ENCODE measurements at places on chromosomes 16 and 17. TPM values are rescaled to one million over a fixed set of nuclear protein-coding genes. Genes with fewer than 3 reads are reported as not detected.

GRCh38 chr17:72613396-72613795, 479.1 kb downstream of the SLC39A11 start:
- H3K4me3 ChIP-seq = no peak overlapping the region
- no peaks in the 10 kb centered on the region for H3K36me3 ChIP-seq
- H3K4me1 ChIP-seq = no peaks in the 10 kb centered on the region
- DNase-seq = no peak

- no peak for DNase-seq
- no peaks in the 10 kb centered on the region for H3K27me3 ChIP-seq
Observed at GRCh38 chr17:42818379-42818778, 5.7 kb downstream of the BECN1 start.

DNA sequence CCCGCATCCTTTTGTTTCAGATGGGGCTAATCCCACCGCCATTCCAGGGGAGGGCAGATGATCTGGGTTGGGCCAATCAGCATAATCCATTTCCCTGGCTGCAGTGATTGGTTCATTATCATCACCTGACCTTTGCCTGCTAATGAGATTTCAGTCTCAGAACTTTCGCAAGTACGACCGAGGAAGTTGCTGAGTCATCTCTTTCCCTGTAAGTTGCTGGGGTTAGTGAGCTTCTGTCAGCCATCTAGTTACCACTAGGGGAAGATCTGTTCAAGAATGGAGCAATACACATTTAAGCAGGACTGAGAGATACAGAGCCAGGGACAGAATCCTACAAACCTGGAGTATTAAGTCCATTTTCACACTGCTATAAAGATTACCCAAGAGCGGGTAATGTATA, 65.3 kb upstream of the NUDT7 start:
- no peak overlapping the region for H3K27ac ChIP-seq
- H3K4me3 ChIP-seq = no peak overlapping the region
- no peaks in the 10 kb centered on the region for H3K4me1 ChIP-seq
- no peaks in the 10 kb centered on the region for H3K36me3 ChIP-seq
- no peaks in the 10 kb centered on the region for H3K27me3 ChIP-seq
- no peak for DNase-seq

- no peak for DNase-seq
- H3K4me1 ChIP-seq = peaks cover 5% of the 10 kb centered on the region
- H3K36me3 ChIP-seq = no peaks in the 10 kb centered on the region
- H3K27ac ChIP-seq = no peak overlapping the region
- no peak overlapping the region for H3K4me3 ChIP-seq
Observed at GRCh38 chr17:4610162-4610561, 25.8 kb downstream of the SMTNL2 start.

DNA sequence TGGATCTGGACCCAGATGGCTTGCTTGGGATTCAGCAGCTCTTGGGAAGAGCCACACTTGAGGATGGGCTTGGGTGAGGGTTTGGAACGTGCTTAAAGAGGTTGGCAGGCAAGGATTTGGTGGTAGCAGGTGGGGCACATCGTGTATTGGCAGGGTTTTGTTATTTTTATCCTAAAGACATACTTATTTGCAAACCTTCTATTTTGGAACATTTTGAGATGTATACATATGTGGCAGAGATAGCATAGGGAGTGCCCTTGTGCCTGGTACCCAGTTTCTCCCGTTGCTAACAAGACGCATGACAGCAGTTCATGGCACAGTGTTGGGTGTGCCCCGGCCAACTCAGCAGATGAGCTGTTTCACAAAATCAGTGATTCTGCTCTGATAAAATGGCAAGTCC, 9.1 kb downstream of the BANP start:
- no peak overlapping the region for H3K4me3 ChIP-seq
- no peak overlapping the region for H3K27ac ChIP-seq
- no peak for DNase-seq
- no peaks in the 10 kb centered on the region for H3K27me3 ChIP-seq

Gene PSKH1
- total RNA-seq = 35.7 TPM

Gene ASPHD1
- not detected for total RNA-seq

Gene HAP1
- 2.1 TPM for total RNA-seq

Gene SPATA22
- not detected for total RNA-seq
